Stimulated activated naive CD8-positive, alpha-beta T cell treated with anti-CD3 and anti-CD28 coated beads, Interleukin-15, Interleukin-2, amounts not matched to agents 100 U/mL and 50 U/mL, for 24 hours (primary cell): ENCODE measurements at places on chromosomes 16 and 17.

- DNase-seq, result no peak
Observed at GRCh38 chr16:2084895-2085625, 37.3 kb downstream of the TSC2 start.

DNA sequence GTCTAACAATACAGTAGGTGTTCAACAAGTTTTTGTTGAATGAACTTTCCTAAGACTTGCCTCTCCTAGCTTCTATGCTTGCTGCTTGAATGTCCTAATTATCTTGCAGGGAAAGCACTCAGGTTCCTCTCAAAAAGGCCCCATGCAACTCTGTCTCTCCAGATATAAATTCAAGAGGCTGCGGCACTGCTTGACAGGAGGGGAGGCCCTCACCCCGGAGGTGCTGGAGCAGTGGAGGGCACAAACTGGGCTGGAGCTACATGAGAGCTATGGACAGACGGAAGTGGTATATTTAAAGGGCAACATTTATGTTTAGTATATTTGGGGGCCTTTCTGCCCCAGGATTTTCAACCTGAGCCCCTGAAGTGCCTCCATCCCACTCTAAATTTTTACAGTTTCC, 14.4 kb downstream of the THUMPD1 start:
- no peak for DNase-seq

GRCh38 chr16:76787394-76787793, 403.6 kb upstream of the MON1B start:
- no peak for DNase-seq

- no peak for DNase-seq
Observed at GRCh38 chr17:6456914-6457687, 12.8 kb downstream of the PIMREG start.

- no peak for DNase-seq
Observed at GRCh38 chr16:80437707-80438106, 103.1 kb upstream of the DYNLRB2 start.

GRCh38 chr16:79136955-79137354, 463.6 kb downstream of the MAF start:
- DNase-seq, result no peak

DNA sequence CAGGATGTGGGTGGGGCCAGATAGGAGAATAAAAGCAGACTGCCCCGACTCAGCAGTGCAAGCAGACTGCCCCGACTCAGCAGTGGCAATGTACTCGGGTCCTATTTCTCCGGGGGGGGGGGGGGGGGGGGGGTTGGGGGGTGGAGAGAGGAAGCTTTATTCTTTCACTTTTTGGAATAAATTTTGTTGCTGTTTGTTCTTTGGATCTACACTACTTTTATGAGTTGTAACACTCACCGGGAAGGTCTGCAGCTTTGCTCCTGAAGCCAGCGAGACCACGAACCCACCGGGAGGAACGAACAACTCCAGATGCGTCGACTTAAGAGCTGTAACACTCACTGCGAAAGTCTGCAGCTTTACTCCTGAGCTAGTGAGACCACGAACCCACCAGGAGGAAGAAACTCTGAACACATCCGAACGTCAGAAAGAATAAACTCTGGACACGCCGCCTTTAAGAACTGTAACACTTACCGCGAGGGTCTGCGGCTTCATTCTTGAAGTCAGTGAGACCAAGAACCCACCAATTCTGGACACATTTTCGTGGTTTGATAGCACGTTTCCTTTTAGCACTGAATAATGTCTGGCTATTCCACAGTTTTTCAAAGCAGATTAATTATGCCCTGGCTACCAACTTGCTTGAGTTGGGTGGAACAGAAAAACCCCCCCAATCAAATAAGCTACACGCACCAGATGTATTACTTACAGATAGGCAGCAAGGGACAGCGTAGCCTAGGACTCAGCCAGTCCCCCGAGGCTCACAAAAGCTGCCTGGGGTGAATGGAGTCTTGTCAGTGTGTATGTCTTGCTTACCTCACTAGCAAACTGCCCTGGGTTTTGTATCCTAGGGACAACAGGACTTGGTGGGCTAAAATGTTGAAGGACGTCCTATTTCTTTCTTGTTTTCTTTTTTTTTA, 11.9 kb downstream of the FZD2 start:
- DNase-seq, result peak; percentile 17
